Pons (tissue), 1 donor: ENCODE measurements at places on chromosomes 4 and X.

DNA sequence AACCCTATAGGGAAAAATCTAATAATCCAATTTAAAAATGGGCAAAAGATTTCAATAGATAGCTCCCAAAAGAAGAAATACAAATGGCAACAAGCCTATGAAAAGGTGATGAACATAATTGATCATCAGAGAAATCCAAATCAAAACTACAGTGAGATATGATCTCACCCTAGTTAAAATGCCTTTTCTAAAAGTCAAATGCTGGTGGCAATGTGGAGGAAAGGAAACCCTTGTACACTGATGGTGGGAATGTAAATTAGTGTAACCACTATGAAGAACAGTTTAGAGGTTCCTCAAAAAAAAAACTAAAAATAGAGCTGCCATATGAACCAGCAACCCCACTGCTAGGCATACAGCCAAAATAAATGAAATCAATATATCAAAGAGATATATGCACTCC is 44.5 kb downstream of the STPG2 start:
- DNase-seq, result no peak

DNA sequence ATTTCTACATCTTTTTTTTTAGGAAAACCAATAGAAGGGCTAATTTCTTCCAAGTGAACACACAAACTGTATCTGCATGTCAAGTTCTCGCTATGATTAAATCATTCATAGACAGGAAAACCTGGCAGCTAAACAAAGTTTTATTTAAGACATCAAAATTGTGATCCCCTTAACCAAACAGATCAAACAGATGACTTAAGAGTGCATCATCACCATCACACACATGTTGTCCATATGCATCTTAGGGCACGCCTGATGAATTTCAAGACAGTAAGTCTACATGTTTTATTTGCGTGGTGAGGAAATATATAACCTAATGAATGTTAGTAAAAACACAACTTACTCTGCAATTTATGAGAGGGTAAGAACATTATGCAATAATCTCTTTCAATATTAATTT is 317.0 kb upstream of the ANXA10 start:
- DNase-seq, result no peak

GRCh38 chrX:118772051-118772450 is 44.6 kb downstream of the IL13RA1 start:
- no peak for DNase-seq

DNA sequence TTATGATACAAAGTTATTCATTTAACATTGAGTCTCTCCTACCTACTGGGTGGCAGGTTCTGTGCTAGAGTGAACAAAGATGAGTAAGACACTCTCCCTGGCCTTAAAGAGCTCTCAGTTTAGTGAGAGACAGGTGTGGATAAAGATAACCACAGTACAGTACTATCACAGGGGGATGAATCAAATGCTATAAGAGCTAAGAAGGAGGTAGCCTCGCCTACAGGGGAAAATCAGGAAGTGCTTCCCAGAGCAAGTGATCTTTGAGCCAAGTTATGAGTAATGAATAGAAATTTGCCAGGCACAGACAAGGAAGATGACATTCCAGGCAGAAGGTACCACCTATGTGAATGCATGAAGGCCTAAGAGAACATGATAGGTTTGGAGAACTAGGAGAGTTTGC is 3.4 kb upstream of the IGBP1 start:
- no peak for DNase-seq

- DNase-seq, result no peak
These were observed 138.9 kb downstream of the BCOR start for GRCh38 chrX:39958850-39959249.

GRCh38 chr4:39085891-39086290 is 23.9 kb downstream of the KLHL5 start:
- no peak for DNase-seq

DNA sequence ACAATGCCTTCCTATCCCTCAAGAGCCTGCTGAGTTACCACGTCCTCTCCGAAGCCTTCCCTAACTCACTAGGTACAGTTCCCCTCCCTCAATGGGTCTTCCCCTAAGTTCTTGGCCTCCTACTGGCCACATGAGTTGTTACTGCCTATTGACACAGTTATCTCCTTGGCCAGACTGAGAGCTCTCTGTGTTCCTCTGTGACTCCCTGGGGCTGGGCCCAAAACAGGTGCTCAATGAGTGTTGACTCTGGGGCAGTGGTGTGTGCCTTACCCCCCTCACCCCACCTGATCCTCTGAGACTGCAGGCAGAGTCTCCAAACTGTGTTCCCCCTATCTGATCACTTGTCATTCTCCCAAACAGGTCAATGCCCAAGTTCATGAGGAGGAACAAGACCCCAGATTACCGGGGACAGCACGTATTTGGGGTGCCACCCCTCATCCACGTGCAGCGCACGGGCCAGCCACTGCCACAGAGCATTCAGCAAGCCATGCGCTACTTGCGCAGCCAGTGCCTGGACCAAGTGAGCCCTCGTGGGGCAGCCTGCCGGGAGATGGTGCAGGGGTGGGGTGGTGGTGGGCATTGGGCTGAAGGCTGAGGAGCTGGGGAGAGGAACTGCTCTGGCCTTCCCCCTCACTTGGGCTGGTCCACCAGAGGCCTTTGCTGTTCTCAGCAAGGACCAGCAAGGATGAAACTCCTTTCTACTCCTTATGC is 72.6 kb downstream of the STARD8 start:
- DNase-seq, result no peak

DNA sequence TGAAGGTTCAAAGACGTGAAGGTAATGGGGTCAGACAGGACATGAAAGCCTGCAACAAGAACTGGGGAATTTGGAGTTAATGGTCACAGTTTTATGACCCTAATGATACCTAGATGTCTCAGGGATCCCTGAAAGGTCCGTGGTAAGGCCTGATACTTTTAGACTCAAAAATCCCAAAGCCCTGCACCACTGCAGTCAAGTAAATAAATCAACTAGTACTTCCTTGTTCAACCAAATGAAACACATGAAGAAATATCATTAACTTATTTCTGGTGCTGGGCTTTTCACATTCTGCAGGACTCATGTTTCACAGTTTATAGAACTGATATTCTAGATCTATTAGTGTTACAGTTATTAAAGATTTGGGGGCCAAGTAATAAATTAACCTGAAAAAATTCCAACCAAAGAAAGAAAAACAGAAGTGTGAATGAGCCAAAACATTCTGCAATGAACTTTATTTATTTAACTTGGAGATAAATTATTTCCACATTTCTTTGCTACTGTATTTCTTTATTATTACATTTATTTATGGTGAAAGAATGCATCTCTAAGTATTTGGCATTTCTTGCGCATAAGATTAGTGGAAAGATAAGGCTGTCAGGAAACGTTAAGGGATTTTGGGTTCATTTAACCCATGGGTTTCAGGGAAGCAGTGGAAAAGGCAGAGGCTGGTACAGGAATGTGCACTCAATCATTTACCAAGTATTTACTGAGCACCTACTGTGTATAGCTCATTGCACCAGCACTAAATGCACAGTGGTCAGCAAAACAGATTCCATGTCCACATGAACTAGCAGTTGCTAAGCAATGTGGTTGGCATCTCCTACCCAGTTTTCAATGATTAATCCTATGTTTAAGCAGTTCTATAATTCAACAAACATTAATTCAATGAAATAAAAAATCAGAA is 8.7 kb downstream of the WDFY3 start:
- no peak for DNase-seq
